MM.1S (cell line): ENCODE measurements at places on chromosomes 5 and 9.
A peak's percentile ranks its signal among the peaks of the same experiment; 100 is the strongest.

DNA sequence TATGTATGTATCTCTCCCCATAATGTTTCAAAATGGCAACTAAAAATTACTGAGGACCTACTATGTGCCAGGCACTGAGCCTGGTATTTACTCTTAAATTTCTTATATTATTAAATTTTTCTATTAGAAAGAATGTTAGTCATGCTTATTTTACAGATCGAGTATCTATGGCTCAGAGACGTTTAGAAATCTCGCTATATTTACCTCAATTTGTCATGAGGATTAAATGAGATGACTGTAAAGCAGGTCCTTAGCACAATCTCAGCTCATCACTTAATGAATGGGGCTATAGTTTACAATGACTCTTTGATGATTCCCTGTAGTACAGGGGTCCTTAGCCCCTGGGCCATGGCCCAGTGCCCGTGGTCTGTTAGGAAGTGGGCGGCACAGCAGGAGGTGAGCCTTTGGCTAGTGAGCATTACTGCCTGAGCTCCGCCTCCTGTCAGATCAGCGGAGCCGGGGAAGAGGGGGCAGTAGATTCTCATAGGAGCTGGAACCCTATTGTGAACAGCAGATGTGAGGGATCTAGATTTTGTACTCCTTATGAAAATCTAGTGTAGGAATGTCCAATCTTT, 15.5 kb downstream of the ENC1 start:
- no peak for DNase-seq

- DNase-seq: no peak
Observed at GRCh38 chr9:89853931-89854330, 249.1 kb downstream of the GADD45G start.

DNA sequence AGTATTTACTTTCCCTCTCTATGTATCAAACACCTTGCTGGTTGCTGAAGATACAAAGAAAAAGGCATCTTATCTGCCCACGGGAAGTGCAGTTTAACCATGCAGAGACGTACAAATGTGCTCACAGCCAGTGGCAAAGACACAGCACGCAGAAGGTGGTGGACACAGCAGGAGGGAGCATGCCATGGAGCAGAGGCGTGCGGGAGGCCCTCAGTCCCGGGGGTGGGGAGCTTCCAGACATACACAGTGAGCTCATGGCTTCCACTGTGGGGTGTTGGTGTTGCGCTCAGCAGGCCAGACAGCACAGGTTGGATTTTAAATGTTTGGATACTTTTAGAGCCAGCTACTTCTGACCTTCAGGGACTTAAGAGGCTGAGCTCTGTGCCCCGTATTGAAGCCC, 8.8 kb upstream of the BARX1 start:
- no peak for DNase-seq

DNA sequence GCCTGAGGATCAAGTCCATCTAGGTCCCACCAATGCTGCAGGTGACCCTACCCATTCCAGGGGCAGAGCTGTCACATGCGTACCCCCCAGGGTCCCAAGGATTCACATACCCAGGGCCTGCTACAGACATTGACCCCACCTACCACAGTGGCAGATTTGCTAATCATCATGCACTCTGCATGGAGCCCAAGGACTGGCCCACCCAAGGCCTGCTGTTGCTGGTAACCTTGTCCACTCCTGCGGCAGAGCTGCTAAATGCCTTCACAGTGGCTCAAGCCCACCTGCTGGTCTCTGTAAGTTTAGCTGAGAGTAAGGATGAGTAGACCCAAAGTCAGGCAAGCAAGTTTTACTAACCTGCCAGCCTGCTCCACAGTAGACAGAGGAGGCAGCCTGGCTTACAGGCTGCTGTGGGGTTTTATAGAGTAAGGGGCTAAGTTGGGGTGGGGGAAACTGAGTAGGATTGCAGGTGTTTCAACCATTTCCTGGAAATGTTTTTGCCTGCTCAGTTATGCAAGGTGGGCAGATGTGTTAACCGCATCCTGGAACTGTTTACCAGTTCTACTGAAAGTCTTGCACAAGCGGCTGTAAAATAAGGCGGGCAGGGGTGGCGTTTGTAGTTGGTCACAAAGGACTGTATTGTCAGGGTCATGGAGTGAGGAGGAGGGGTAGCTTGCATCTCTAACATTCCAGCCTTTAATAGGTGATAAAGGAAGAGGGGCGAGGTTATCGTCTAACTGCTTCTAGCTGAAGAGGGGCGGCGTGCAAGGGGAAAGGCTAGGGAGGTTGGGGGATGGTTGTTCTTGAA, 2163.5 kb upstream of the WWC1 start:
- DNase-seq: no peak

DNA sequence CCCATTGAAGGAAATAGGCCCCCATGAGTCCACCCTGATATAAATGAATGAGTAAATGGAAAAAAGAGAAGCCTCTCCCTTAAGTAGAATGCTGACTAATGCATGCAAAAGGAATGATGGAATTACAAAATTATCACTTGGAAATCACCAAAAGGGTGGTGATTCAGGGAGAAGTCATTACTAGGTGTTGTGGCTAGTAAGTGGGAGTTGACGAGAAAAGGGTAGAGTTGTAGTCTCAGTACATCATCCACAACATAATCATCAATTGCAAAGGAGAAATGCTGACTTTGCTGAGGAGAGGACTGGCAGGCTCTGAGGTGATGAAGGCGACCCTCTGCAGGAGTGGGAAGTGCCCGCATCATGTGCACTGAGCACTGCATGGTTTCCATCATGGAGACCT, 201.5 kb upstream of the S1PR3 start:
- DNase-seq: no peak

GRCh38 chr9:94632737-94633136, 6.6 kb downstream of the FBP1 start:
- DNase-seq: no peak

- DNase-seq: peak; percentile 80
Observed at GRCh38 chr5:78758169-78758839, 109.7 kb upstream of the LHFPL2 start.

GRCh38 chr9:126860757-126861466, 473 bp downstream of the ZBTB34 start:
- DNase-seq: peak; percentile 16

DNA sequence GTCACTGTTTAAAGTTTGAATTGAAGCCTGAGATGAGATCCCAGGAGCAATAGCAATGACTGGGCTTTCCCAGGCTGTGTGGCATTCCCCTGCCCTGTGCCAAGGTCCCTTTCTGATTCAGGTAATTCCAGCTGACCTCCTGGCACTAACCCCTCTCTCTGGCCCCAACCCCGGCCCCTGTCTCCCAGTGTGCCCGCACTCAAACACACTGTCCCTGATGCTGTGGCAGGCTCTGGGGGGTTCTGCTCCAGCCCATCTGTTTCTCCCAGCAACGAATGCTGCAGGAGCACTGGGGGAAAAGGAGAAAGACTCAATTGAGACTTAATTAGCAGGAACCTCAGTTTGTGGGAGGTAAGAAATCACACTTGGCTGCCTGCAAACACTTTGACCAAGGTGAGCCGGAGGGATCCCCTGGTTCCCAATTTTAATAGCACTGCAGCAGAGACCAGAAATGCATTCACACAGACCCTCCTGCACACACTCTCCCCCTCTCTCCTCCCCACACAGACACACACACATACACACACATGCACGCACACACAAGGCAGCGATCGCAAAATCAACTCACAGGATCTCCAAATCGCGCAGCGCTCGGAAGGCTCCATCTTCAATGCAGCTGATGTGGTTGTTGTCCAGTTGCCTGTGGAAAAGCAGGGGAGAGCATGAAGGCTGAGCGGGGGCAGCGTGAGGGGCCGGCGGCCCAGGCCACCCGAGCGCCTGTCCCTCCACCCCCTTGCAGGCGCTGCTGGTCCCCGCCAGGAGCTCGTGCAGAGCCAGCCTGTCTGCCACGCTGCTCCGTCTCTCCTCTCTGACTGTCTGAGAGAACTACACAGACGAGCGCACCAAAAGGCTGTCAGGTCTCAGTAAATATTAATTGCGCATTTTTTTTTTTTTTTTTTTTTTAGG, 265.1 kb upstream of the PANK3 start:
- no peak for DNase-seq

- peak; percentile 99 for DNase-seq
Observed at GRCh38 chr5:150412319-150413175, at the start of gene CD74. Gene CD74, minus strand, starts transcription at chr5:150412910. Its CDS starts 161 bp downstream, at chr5:150412749.

- peak; percentile 66 for DNase-seq
Observed at GRCh38 chr9:97985058-97985861, 2.1 kb downstream of the ANP32B start.

GRCh38 chr5:113250341-113250953, 184.3 kb downstream of the TSSK1B start:
- DNase-seq: no peak

DNA sequence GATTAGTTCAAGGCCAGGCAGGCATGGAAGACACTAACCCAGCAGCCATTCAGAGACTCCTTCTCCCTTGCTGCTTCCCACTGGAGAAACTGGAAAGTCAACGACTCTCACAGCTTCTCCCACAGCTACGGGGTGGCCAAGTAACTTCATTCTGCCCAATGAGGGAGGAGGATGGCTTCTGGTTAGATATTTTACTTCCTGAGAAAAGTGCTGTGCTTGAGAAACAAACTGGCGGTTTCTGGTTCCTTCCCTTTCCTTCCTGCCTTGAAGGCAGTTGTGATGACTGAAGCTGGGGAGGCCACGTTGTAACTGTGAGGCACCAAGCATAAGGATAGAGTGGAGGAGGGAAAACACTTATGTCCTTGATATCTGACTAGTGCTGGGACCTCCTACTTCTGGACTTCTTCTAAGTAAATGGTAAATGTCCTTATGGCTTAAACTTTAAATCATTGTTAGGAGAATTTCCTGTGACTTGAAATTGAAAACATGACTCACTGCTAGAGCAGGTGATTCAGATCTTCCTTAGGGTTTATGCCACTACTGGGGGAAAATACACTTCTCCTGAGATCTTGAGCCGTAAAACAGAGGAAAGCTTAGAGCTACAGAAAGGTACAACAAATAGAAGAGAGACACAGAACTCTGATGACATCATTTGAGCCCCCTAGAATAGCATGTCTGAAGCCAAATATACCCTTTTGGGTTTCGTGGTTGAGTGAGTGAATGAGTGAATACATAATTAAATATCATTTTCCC, 3.1 kb upstream of the GNPDA1 start:
- peak; percentile 77 for DNase-seq

GRCh38 chr5:175685701-175686350, 28.0 kb downstream of the HRH2 start:
- DNase-seq: no peak

GRCh38 chr5:62631909-62632580, 53.4 kb downstream of the LRRC70 start:
- DNase-seq: peak; percentile 44

- DNase-seq: no peak
Observed at GRCh38 chr5:77748160-77748559, 28.0 kb downstream of the TBCA start.

DNA sequence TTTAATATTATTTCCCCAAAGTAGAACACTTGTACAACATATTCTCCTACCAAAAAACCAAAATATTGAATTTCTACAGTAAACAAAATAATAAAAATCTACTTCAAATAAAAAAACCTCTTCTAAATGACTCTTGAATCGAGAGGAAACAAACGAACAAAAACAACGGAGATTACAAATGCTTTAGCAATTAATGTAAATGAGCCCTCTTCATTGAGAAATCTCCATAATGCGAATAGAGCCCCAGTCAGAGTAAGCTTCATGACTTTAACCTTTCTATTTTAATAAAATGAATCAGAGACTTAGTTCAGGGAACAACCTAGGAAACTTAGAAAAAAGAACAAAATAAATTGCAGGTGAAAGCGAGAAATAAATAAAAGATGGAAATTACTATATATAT, 129.3 kb upstream of the SEMA6A start:
- DNase-seq: no peak

- DNase-seq: no peak
Observed at GRCh38 chr9:127334725-127335124, 62.2 kb upstream of the SLC2A8 start.

DNA sequence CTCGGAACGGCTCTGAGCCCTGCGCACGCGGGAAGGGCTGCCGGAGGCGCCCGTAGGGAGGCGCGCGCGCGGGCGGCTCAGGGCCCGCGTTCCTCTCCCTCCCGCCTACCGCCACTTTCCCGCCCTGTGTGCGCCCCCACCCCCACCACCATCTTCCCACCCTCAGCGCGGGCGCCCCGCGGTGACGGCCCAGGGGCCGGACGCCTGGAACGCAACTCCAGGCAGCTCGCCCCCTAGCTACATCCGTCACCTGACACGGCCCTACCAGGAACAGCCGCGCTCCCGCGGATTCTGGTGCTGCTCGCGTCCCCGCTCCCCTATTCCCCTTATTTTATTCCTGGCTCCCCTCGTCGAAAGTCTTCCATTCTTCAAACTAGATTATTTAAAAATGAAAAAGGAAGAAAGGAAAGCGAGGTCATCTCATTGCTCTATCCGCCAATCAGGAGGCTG, at the start of gene CDKN2B-AS1:
Gene CDKN2B-AS1, plus strand, starts transcription at position 236 of the 450 bp plus-strand sequence.
- no peak for DNase-seq

DNA sequence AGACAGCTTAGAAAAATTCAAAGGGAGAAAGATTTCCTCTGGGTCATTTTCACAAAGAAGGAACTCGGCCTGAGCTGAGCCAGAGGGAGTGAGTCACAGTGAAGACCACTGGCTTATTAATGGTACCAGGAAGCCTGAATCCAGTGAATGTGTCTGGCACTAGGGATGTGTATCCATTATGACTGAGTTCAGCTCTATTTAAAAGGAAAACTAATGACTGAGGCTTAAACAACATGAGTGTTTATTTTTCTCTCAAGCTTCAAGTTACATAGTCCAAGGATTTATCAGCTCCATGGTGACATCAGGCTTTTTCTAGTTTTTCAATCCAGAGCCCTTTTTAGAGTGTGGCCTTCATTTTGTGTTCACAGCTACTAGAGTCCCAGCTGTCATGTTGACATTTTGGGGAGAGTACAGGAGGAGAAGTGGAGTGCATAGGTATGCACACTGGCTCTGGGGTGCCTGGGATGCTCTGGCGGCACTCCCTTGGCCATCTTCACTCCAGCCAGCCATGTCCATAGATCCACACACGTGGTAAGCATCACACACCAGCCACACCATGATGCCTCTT, 159.5 kb upstream of the ERCC6L2 start:
- DNase-seq: no peak
